Activated CD4-positive, alpha-beta memory T cell treated with anti-CD3 and anti-CD28 coated beads for 36 hours (primary cell): ENCODE measurements at places on chromosomes 13 and 19.

GRCh38 chr19:709965-710571 lies 1.3 kb downstream of the PALM start:
- H3K27ac ChIP-seq: no peak overlapping the region
- no peak for DNase-seq
- peaks cover 18% of the 10 kb centered on the region for H3K27me3 ChIP-seq

DNA sequence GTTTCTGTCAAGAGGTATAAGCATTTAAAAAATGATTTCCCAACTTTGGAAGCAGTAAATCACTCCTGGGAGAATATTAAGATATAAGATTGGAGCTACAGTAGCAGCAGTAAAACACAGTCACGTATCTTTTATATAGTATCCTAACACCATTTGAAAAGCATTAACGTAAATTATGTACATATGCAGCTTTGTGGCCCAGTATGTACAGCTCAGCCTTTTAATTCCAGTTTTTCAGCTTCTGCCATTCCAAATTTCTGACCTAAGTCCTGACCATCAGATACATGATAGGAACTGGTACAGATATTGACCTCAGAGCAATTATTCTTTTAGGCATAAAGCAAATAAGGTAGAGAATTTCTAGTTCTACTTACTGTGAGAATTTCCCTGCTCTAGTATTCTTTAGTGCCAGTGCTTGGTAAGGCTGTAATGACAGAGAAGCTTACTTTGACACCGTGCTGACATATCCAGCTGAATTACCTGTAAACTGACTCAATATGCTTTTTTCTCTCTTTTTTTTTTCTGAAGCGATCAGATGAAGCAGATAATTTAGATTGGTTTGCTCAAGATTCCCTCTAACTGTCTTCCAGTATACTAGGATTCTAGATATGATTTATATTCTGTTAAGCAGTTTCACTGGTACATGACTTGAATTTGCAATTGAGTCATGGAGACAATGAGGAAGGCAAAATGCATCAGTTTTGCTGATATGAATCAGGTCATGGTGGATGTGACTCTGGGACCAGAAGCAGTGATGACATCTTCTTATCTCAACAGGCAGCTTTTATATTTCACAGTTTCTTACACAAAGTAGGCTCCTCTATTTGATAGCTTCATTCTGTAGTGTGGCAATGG lies 703.6 kb downstream of the SLITRK6 start:
- H3K4me1 ChIP-seq: no peaks in the 10 kb centered on the region
- H3K27ac ChIP-seq: no peak overlapping the region
- H3K27me3 ChIP-seq: no peaks in the 10 kb centered on the region
- no peak overlapping the region for H3K4me3 ChIP-seq

GRCh38 chr19:45170146-45171106 lies 7.6 kb downstream of the TRAPPC6A start:
- no peaks in the 10 kb centered on the region for H3K36me3 ChIP-seq
- H3K27me3 ChIP-seq: no peaks in the 10 kb centered on the region
- peak overlapping the region; percentile 96 for H3K27ac ChIP-seq
- H3K4me3 ChIP-seq: peak overlapping the region; percentile 16

GRCh38 chr13:23271331-23271730 lies 90.6 kb downstream of the SGCG start:
- H3K4me1 ChIP-seq: peaks cover 9% of the 10 kb centered on the region
- no peaks in the 10 kb centered on the region for H3K36me3 ChIP-seq
- no peak for DNase-seq
- H3K4me3 ChIP-seq: no peak overlapping the region
- no peaks in the 10 kb centered on the region for H3K27me3 ChIP-seq

DNA sequence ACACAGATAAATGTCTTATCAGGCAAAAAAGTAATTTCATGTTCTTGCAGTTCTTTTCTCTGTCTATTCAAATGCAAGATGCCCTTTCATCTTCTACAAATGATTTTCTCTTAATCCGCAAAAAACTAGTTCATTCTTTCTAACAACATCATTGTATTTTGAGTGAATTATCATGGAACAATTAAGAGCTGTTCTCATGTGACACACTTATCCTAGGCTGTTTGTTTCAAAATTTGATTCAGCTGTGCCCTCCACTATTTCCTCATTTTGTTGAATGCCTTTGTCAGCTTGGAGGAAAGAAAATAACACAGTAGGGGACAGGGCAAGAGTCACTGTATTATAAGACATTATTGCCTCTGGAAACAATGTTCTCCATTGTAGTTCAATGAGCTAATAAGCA lies 396.9 kb downstream of the KCTD12 start:
- peaks cover 4% of the 10 kb centered on the region for H3K27me3 ChIP-seq
- no peaks in the 10 kb centered on the region for H3K36me3 ChIP-seq
- no peak for DNase-seq
- no peak overlapping the region for H3K4me3 ChIP-seq
- no peaks in the 10 kb centered on the region for H3K4me1 ChIP-seq

DNA sequence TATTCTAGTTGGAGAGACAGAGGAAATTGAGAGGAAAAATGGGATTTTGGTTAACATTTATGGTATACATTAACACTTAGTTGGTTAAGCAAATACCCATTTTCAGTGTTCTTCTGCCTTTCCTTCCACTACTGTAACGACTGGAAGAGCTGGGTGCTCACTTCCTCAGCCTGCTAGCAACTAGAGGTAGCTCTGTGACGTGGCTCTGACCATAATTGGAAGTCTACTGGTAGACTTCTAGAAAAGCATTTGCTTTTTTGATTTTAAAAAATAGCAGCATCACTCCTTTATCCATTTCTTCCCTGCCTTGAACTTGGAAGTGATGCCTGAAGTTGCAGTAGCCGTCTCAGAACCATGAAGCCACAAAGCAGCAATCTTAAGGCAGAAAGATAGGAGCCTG lies 15.9 kb downstream of the NHLRC3 start:
- peaks cover 12% of the 10 kb centered on the region for H3K36me3 ChIP-seq
- no peak overlapping the region for H3K4me3 ChIP-seq
- no peak for DNase-seq
- H3K4me1 ChIP-seq: peaks cover 11% of the 10 kb centered on the region
- H3K27me3 ChIP-seq: no peaks in the 10 kb centered on the region

- peaks cover 5% of the 10 kb centered on the region for H3K27me3 ChIP-seq
- H3K27ac ChIP-seq: no peak overlapping the region
- H3K36me3 ChIP-seq: peaks cover 8% of the 10 kb centered on the region
- H3K4me3 ChIP-seq: no peak overlapping the region
- DNase-seq: no peak
- H3K4me1 ChIP-seq: peaks cover 11% of the 10 kb centered on the region
These were observed 34.2 kb downstream of the RUBCNL start for GRCh38 chr13:46352805-46353204.

DNA sequence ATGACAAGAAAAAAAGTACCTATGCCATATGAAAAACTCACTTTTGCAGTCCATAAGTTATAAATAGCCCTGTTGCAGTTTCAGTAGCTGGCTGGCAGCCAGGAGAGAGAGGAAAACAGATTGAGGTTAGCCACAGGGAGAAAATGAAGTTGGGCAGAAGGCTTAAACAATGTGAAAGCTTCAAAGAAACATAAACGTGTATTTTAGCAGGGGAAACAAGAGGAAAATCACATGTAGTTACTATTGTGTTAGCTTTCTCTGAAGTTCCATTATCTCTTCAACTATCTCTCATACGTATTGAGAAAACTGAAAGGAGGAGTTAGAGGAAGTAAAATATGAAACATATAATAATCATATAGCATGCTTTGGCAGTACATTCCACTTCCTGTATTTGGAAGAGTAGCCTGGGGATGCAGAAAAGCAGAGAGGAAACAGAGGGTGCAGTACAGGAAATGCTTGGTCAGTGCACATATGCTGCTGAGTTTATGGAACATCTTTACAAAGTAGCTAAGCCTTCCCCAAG lies 1551.1 kb downstream of the EFNB2 start:
- no peaks in the 10 kb centered on the region for H3K27me3 ChIP-seq
- peak overlapping the region; percentile 57 for H3K27ac ChIP-seq
- peaks cover 18% of the 10 kb centered on the region for H3K4me1 ChIP-seq
- no peaks in the 10 kb centered on the region for H3K36me3 ChIP-seq
- H3K4me3 ChIP-seq: no peak overlapping the region

DNA sequence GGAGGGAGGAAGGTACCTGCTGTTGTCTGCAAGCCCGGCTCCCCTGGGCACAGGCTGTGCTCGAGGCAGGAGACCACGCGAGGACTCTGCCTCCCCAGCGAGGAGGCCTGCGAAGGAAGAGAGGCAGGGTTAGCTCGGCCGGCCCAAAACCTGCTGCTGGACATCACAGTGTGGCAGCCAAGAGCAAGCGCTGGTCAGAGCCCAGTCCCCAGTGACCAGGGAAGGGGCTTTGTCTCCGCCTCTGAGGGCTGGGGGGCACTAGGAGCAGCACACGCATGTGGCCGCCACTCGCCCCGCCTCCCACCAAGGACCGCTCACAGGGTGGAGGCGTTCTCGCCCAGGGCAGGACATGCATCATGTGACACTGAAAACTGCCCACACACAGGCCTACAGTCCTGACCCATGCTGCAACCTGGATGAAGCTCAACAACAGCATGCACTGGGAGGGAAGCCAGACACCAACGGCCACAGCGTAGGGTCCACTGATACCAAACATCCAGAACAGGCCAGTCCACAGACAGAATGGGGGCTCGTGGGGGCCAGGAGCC lies 8.5 kb downstream of the MIER2 start:
- no peak overlapping the region for H3K4me3 ChIP-seq
- H3K27ac ChIP-seq: no peak overlapping the region
- peaks cover 14% of the 10 kb centered on the region for H3K36me3 ChIP-seq
- no peaks in the 10 kb centered on the region for H3K27me3 ChIP-seq
